ENCODE measurements at places on chromosomes 7 and 10.

DNA sequence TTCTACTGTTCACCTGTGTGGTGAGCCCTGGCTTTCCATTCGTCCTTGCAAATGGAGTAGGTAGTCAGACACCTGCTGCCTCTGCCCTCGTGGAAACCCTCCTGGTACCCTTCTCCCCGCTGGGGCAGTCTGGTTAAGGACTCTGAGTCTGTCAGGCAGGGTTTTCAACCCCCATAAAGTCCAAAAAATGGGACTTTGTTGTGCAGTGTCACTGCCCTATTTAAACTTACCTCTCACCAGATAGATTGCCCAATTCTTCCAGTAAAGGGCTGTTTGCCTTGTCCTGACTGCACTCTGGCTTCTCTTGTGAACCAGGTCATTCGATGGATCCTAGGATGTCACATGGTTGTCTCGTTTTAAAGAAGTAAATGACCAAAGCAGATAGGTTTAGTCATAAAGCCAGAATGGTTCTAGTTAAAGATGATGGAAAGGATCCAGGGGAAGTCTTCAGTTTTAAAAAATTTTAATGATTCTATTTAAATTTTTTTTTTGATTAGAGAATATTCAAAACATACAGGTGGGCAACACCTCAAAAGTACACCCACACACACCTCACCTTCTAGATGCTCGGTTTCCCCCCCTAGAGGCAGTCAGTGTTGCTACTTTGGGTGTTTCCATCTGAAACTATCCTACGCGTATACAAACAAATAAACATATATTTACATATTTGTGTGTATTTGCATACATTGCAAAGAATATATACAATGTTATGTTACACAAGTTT, 22.0 kb downstream of the TMEM176B start:
- no peak overlapping the region for H3K27ac ChIP-seq
- peaks cover 29% of the 10 kb centered on the region for H3K27me3 ChIP-seq
- peaks cover 9% of the 10 kb centered on the region for H3K4me1 ChIP-seq
- H3K4me3 ChIP-seq, result no peak overlapping the region
- no peak for DNase-seq
- no peaks in the 10 kb centered on the region for H3K36me3 ChIP-seq

GRCh38 chr7:71442492-71443190, 310.7 kb downstream of the GALNT17 start:
- no peak for DNase-seq
- no peaks in the 10 kb centered on the region for H3K36me3 ChIP-seq
- H3K4me3 ChIP-seq, result no peak overlapping the region
- no peaks in the 10 kb centered on the region for H3K4me1 ChIP-seq
- H3K27me3 ChIP-seq, result no peaks in the 10 kb centered on the region

- no peak overlapping the region for H3K27ac ChIP-seq
- no peaks in the 10 kb centered on the region for H3K4me1 ChIP-seq
- H3K4me3 ChIP-seq, result no peak overlapping the region
- DNase-seq, result no peak
- no peaks in the 10 kb centered on the region for H3K36me3 ChIP-seq
- no peaks in the 10 kb centered on the region for H3K27me3 ChIP-seq
Observed at GRCh38 chr7:80540836-80541235, 29.0 kb upstream of the GNAT3 start.

DNA sequence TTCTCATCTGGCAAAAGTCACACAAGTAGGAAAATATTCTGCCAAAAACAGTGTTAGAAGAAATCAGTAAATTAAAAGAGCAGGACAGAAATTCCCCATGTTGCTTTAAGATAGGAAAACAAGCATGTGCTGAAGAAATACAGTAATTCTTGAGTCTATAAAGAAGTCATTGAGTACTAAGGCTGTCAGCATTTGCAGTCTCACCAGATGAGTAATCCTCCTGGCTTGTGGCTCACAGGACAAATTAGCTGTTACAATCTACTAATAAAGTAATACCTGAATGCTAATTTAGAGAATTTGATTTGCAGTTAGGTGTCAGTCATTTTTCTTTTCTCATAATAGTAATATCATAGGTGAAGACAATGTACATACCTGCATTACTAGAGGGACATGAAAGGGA, 1158.9 kb upstream of the CELF2 start:
- DNase-seq, result no peak
- no peaks in the 10 kb centered on the region for H3K4me1 ChIP-seq
- no peaks in the 10 kb centered on the region for H3K27me3 ChIP-seq
- H3K4me3 ChIP-seq, result no peak overlapping the region
- no peaks in the 10 kb centered on the region for H3K36me3 ChIP-seq

GRCh38 chr10:90530521-90530920, 327.3 kb downstream of the HTR7 start:
- H3K4me3 ChIP-seq, result no peak overlapping the region
- no peaks in the 10 kb centered on the region for H3K36me3 ChIP-seq
- no peaks in the 10 kb centered on the region for H3K27me3 ChIP-seq
- H3K27ac ChIP-seq, result no peak overlapping the region

DNA sequence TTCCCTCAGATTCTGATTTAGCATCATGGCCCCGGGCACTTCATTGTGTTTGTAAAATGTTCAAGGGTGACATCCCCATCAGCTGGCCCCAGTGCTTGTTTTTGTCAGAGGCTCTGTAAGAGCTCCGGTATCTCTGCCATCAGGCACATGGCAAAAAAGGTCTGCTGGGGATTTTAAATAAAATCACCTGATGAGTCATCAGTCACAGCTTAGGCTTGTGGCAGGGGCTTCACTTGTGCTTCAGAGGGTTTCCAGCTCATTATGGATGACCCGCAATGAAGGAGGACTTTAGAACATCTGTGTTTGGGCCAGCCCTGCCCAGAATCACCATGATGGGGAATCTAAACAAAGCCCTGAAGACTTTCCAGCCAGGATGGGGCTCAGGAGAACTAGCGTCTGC, 259.9 kb downstream of the ZEB1 start:
- H3K36me3 ChIP-seq, result no peaks in the 10 kb centered on the region
- H3K4me1 ChIP-seq, result peaks cover 13% of the 10 kb centered on the region
- no peaks in the 10 kb centered on the region for H3K27me3 ChIP-seq
- no peak overlapping the region for H3K4me3 ChIP-seq
- no peak for DNase-seq

- no peaks in the 10 kb centered on the region for H3K36me3 ChIP-seq
- no peaks in the 10 kb centered on the region for H3K4me1 ChIP-seq
- H3K4me3 ChIP-seq, result no peak overlapping the region
- no peaks in the 10 kb centered on the region for H3K27me3 ChIP-seq
- no peak for DNase-seq
Observed at GRCh38 chr7:79979437-79979836, 155.2 kb upstream of the GNAI1 start.

DNA sequence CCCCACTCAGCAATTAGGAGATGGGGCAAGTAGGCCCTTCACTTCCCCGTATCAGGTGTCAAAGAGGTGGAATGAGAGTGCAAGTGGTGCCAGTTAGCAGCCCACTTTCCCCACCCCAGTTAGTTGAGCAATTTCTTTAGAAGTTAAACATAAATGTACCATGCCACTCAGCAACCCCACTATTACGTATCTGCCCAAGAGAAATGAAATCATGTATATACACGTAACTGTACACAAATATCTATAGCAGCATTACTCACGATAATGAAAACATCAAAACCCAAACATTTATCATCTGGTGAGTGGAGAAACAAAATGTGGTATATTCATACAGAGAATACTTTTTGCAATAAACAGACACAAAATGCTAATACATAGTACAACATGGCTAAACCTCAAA, 50.4 kb downstream of the IMMP2L start:
- DNase-seq, result no peak
- no peak overlapping the region for H3K27ac ChIP-seq
- H3K4me1 ChIP-seq, result no peaks in the 10 kb centered on the region
- H3K27me3 ChIP-seq, result no peaks in the 10 kb centered on the region

GRCh38 chr10:30763918-30764317, 134.4 kb upstream of the LYZL2 start:
- peaks cover 28% of the 10 kb centered on the region for H3K4me1 ChIP-seq
- no peaks in the 10 kb centered on the region for H3K27me3 ChIP-seq
- H3K4me3 ChIP-seq, result no peak overlapping the region

GRCh38 chr7:5457245-5457735, 33.7 kb upstream of the TNRC18 start:
- no peaks in the 10 kb centered on the region for H3K4me1 ChIP-seq
- H3K36me3 ChIP-seq, result no peaks in the 10 kb centered on the region
- H3K27me3 ChIP-seq, result peaks cover 8% of the 10 kb centered on the region
- H3K4me3 ChIP-seq, result no peak overlapping the region

DNA sequence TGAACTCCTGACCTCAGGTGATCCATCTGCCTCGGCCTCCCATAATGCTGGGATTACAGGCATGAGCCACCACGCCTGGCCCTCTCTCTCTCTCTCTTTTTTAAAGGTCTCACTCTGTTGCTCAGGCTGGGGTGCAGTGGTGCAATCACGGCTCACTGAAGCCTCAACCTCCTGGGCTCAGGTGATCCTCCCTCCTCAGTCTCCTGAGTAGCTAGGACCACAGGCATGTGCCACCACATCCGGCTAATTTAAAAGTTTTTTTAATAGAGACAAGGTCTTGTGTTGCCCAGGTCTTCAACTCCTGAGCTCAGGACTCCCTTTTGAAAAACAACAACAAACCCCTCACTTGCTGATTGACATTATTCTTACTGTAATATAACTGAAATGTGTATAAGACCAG, 11.6 kb downstream of the PALD1 start:
- H3K27me3 ChIP-seq, result peaks cover 25% of the 10 kb centered on the region
- H3K4me3 ChIP-seq, result no peak overlapping the region
- no peaks in the 10 kb centered on the region for H3K36me3 ChIP-seq
- no peak overlapping the region for H3K27ac ChIP-seq
- no peak for DNase-seq

GRCh38 chr10:71124921-71125748, 87.2 kb upstream of the UNC5B start:
- no peaks in the 10 kb centered on the region for H3K36me3 ChIP-seq
- no peak overlapping the region for H3K27ac ChIP-seq
- H3K27me3 ChIP-seq, result peaks cover 33% of the 10 kb centered on the region
- H3K4me1 ChIP-seq, result peaks cover 7% of the 10 kb centered on the region

DNA sequence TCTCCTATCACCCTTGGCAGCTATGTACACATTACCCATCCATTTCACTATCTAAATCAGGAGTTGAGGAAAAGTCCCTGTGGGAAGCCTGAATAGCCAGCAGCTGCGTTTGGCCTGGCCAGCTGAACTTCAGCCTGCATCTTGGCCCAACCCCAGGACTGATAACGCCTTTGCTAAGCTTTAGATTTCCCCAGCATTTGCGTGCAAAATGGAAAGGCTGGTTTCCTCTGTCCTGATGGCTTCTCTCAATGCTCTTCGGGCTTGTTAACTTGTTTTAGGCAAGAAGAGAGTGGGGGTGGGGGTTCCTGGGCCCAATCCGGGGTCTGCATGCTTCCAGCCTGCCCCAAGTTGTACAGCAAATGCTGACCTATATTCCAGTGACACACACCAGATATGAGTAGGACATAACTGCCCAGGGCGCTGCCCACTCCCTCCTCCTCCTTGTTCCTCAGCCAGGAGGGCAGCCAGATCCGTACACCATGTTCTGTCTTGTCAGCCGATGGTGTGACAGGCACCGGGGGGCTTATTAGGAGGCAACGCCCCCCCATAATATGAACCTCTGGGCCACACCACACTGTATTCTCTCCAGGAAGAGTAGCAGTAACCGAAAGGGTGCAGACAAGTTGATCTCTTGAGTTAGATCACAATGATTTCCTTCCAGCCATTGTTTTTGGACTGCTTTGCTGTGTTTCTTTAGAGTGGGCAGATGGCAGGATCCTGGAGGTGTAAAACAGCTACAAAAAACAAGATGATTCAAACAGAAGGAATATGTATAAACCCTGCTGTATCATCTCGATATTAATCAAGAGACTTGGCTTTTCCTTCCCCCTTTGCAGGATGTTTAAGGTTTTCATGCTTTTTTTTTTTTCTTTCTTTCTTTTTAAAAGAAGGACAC, 339.0 kb downstream of the RNLS start:
- no peak overlapping the region for H3K27ac ChIP-seq
- peaks cover 28% of the 10 kb centered on the region for H3K4me1 ChIP-seq
- DNase-seq, result no peak
- H3K27me3 ChIP-seq, result peaks cover 7% of the 10 kb centered on the region

DNA sequence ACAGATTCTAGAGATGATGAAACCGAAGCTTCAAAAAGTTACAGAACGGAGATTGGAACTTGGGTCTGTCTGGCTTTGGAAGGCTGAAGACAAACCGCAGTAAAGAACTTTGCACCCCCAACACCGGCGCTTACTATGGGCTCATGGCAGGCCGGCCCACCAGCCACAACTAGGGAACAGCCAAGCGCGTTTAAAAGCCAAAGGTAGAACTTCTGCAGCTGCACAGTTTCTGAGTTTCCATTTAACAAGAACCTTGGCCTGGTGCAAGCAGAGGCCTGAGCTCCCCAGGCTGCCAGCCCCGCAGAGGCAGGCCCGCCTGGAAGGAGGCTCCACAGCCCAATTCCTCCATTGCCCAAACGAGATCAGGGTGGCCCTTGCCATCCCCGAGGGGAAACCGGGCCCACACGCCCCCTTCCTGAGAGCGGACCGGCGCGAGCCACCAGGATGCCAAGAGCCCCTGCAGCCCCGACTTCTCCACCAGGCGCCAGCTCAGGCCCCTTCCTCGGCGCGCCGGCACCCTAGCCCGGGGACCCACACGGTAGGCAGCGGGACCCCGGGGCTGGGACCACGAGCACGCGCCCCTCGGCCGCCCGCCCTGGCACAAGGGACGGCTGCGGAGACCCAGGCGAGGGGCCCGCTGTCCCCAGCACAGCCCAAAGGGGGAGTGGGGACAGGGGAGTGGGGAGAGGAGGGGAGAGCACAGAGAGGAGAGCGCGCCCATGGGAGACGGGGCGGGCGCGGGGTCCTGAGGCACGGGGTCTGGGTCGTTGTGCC, 566 bp downstream of the MAD1L1 start:
- peaks cover 18% of the 10 kb centered on the region for H3K36me3 ChIP-seq
- peaks cover 26% of the 10 kb centered on the region for H3K4me1 ChIP-seq
- H3K27me3 ChIP-seq, result no peaks in the 10 kb centered on the region
- peak overlapping the region; percentile 71 for H3K27ac ChIP-seq
- DNase-seq, result peak; percentile 12

GRCh38 chr10:5970527-5970926, 6.8 kb downstream of the IL15RA start:
- peaks cover 11% of the 10 kb centered on the region for H3K36me3 ChIP-seq
- no peak overlapping the region for H3K27ac ChIP-seq
- H3K4me1 ChIP-seq, result peaks cover 54% of the 10 kb centered on the region

DNA sequence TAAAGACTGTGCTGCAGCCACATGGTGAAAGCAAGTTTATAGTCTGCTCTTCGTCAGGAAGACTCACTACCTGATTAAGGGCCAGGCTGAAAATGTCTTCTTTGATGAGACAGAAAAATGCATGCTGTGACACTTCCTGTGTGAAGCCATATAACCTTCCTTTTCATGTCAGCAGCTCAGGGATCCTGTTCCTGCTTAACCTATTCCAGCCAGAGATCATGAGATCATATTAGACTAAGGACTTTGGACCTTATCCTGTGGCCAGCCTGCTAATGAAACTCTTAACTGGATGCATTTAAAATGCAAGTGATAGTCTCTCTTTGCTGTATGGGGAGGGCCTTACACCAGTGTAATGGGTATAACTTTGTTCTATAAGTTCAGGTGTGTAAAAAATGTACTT, 165.2 kb downstream of the PTEN start:
- peak; percentile 1 for DNase-seq
- H3K4me3 ChIP-seq, result no peak overlapping the region
- H3K4me1 ChIP-seq, result peaks cover 14% of the 10 kb centered on the region
- H3K36me3 ChIP-seq, result no peaks in the 10 kb centered on the region
- H3K27me3 ChIP-seq, result peaks cover 1% of the 10 kb centered on the region

GRCh38 chr10:97475936-97476594, 22.2 kb downstream of the MMS19 start:
- no peak overlapping the region for H3K4me3 ChIP-seq
- H3K27me3 ChIP-seq, result peaks cover 2% of the 10 kb centered on the region
- peaks cover 6% of the 10 kb centered on the region for H3K4me1 ChIP-seq

- peaks cover 15% of the 10 kb centered on the region for H3K27me3 ChIP-seq
- H3K36me3 ChIP-seq, result no peaks in the 10 kb centered on the region
- no peak overlapping the region for H3K4me3 ChIP-seq
- H3K4me1 ChIP-seq, result peaks cover under 1% of the 10 kb centered on the region
- H3K27ac ChIP-seq, result no peak overlapping the region
Observed at GRCh38 chr10:124214610-124215375, 121.4 kb upstream of the CHST15 start.
